ENCODE measurements at places on chromosomes 3 and 15.

- H3K27ac ChIP-seq: no peak overlapping the region
- H3K4me1 ChIP-seq: no peaks in the 10 kb centered on the region
- no peaks in the 10 kb centered on the region for H3K27me3 ChIP-seq
- no peak overlapping the region for H3K4me3 ChIP-seq
- DNase-seq: no peak
These were observed 89.3 kb upstream of the SLC24A5 start for GRCh38 chr15:48031466-48031865.

DNA sequence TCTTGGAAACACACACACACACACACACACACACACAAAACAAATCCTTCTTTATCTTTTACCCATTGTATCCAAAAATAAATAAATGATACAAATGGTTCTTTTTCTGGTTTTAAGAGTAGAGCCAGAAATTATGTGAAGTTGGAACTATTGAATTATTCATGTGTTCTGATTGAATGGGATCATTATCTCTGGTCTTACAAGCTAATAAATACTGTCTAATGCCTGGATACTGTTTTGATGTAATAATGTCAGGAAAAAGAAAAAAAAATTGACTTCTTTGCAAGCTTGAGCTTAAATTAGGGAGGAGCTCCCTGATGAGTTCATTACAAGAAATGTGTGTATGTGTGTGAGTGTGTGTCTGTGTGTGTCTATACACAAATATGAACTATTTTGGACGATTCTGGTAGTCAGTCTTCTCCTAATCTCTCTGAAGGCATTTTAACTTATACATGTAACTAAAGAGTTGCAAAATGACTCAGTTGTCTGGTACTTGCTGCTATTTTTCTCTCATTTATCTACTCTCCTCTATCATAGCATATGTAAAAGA, 507.2 kb upstream of the AGTR1 start:
- no peak for DNase-seq
- no peak overlapping the region for H3K27ac ChIP-seq
- H3K4me3 ChIP-seq: no peak overlapping the region
- H3K36me3 ChIP-seq: no peaks in the 10 kb centered on the region
- H3K27me3 ChIP-seq: no peaks in the 10 kb centered on the region
- H3K4me1 ChIP-seq: no peaks in the 10 kb centered on the region

- H3K27ac ChIP-seq: no peak overlapping the region
- DNase-seq: no peak
- H3K4me1 ChIP-seq: no peaks in the 10 kb centered on the region
- no peaks in the 10 kb centered on the region for H3K27me3 ChIP-seq
- H3K4me3 ChIP-seq: no peak overlapping the region
- peaks cover 25% of the 10 kb centered on the region for H3K36me3 ChIP-seq
These were observed 25.7 kb upstream of the GRAMD1C start for GRCh38 chr3:113812854-113813253.

- no peak overlapping the region for H3K27ac ChIP-seq
- H3K4me3 ChIP-seq: no peak overlapping the region
- no peak for DNase-seq
- no peaks in the 10 kb centered on the region for H3K27me3 ChIP-seq
- H3K36me3 ChIP-seq: no peaks in the 10 kb centered on the region
These were observed 174.2 kb upstream of the SLC2A2 start for GRCh38 chr3:171200750-171201088.

- peak; percentile 88 for DNase-seq
- H3K27me3 ChIP-seq: no peaks in the 10 kb centered on the region
- H3K27ac ChIP-seq: peak within 1 kb of the TSS; percentile 99
- no peaks in the 10 kb centered on the region for H3K36me3 ChIP-seq
These were observed at the start of gene MBNL1 for GRCh38 chr3:152268555-152269055. Gene MBNL1, plus strand, starts transcription at chr3:152268929. Its CDS starts 31,265 bp downstream, at chr3:152300194.

DNA sequence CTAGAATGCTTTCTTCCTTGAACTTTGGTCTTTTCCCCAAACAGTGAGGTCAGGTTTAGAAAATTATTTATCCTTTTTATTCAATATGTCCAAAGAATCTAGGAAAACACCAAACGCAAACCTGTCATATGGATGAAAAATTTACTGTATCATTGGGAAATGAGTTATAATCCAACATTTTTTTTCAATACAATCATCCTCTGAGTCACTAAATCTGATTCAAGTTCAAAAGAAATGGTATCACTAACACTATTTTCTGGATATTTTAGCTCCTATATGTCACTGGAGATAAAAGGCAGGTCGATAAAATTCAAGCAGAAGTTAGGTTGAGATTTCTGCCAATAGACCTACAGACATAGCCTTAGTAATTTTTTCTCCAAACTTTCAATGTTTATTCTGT, 591.6 kb upstream of the AGTR1 start:
- H3K4me3 ChIP-seq: no peak overlapping the region
- no peaks in the 10 kb centered on the region for H3K36me3 ChIP-seq
- no peaks in the 10 kb centered on the region for H3K4me1 ChIP-seq
- no peak overlapping the region for H3K27ac ChIP-seq
- H3K27me3 ChIP-seq: no peaks in the 10 kb centered on the region

GRCh38 chr15:96344706-96345559, 14.4 kb downstream of the NR2F2 start:
- DNase-seq: no peak
- H3K4me3 ChIP-seq: peak overlapping the region; percentile 45

GRCh38 chr3:8816106-8816505, 46.7 kb upstream of the OXTR start:
- no peak for DNase-seq
- H3K27ac ChIP-seq: no peak overlapping the region
- H3K4me3 ChIP-seq: no peak overlapping the region
- no peaks in the 10 kb centered on the region for H3K4me1 ChIP-seq
- H3K36me3 ChIP-seq: no peaks in the 10 kb centered on the region

DNA sequence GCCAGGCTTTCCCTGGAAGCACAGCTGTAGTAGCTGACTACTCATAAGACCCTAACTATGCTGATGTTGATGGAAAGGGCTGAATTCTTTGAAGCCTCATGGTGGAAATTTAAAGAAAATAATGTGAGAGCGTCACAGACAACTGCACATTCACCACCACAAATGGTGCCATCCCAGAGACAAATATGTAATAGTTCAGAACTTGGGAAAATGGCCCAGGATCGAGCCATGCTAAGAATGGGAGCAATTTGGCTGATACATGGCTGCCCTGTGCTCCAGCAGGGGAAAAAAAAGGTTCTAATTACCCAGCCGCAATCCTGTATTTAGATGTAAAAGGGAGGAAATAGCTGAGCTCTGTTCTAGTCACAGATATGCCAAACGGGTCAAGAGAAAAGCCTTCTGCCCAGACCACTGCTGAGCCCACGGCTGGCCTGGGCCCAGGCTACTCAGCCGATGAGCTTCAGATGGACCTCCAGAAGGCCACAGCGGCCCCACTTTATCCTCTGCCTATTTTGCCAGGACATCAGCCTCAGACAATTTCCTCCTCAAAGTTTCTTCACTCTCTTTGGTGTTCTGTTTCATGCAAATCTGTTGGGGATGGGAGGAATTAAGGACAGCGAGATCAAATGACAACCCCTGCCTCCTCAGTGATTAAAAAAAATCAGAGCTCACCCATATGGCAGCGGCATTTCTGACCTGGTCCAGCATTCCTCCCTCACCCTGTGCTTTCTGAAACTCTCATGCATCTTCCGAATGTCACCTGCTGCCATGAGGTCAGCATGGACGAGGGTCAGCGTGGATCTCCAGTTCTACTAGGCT, 54.5 kb upstream of the MEX3B start:
- H3K27me3 ChIP-seq: no peaks in the 10 kb centered on the region
- H3K27ac ChIP-seq: no peak overlapping the region
- no peak for DNase-seq
- no peaks in the 10 kb centered on the region for H3K36me3 ChIP-seq
- H3K4me1 ChIP-seq: no peaks in the 10 kb centered on the region

DNA sequence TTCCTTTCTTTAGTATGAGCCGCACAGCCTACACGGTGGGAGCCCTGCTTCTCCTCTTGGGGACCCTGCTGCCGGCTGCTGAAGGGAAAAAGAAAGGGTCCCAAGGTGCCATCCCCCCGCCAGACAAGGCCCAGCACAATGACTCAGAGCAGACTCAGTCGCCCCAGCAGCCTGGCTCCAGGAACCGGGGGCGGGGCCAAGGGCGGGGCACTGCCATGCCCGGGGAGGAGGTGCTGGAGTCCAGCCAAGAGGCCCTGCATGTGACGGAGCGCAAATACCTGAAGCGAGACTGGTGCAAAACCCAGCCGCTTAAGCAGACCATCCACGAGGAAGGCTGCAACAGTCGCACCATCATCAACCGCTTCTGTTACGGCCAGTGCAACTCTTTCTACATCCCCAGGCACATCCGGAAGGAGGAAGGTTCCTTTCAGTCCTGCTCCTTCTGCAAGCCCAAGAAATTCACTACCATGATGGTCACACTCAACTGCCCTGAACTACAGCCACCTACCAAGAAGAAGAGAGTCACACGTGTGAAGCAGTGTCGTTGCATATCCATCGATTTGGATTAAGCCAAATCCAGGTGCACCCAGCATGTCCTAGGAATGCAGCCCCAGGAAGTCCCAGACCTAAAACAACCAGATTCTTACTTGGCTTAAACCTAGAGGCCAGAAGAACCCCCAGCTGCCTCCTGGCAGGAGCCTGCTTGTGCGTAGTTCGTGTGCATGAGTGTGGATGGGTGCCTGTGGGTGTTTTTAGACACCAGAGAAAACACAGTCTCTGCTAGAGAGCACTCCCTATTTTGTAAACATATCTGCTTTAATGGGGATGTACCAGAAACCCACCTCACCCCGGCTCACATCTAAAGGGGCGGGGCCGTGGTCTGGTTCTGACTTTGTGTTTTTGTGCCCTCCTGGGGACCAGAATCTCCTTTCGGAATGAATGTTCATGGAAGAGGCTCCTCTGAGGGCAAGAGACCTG, 13.2 kb downstream of the GREM1 start:
- H3K36me3 ChIP-seq: no peaks in the 10 kb centered on the region
- no peak overlapping the region for H3K27ac ChIP-seq
- no peaks in the 10 kb centered on the region for H3K4me1 ChIP-seq
- no peaks in the 10 kb centered on the region for H3K27me3 ChIP-seq
- no peak for DNase-seq

- DNase-seq: no peak
- H3K4me1 ChIP-seq: no peaks in the 10 kb centered on the region
- H3K36me3 ChIP-seq: no peaks in the 10 kb centered on the region
These were observed 345.1 kb downstream of the IL5RA start for GRCh38 chr3:2765002-2765579.

- no peak overlapping the region for H3K27ac ChIP-seq
- no peaks in the 10 kb centered on the region for H3K27me3 ChIP-seq
- H3K36me3 ChIP-seq: no peaks in the 10 kb centered on the region
- H3K4me1 ChIP-seq: no peaks in the 10 kb centered on the region
These were observed 674.0 kb downstream of the ZBBX start for GRCh38 chr3:166706094-166706493.

DNA sequence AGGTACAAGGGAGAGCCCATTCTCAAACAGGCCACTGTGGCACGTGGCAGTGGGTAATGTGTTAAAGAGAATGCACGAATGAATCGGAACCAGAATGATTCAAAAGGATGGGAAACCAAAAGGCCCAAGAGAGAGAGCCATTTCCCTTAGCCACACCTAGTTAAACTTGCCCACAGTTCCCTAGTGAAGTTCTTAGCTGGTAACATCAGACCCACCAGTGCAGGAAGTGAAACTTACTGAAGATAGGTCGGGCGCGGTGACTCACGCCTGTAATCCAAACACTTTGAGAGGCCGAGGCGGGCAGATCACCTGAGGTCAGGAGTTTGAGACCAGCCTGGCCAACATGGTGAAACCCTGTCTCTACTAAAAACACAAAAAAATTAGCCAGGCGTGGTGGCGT, 97.1 kb downstream of the MEX3B start:
- H3K4me3 ChIP-seq: no peak overlapping the region
- no peaks in the 10 kb centered on the region for H3K36me3 ChIP-seq
- no peaks in the 10 kb centered on the region for H3K4me1 ChIP-seq
- no peak overlapping the region for H3K27ac ChIP-seq
- no peak for DNase-seq
- H3K27me3 ChIP-seq: no peaks in the 10 kb centered on the region

GRCh38 chr3:188832146-188832545, 339.6 kb upstream of the TPRG1 start:
- H3K27ac ChIP-seq: peak overlapping the region; percentile 32
- no peak overlapping the region for H3K4me3 ChIP-seq
- H3K27me3 ChIP-seq: no peaks in the 10 kb centered on the region
- H3K36me3 ChIP-seq: no peaks in the 10 kb centered on the region
- DNase-seq: no peak

GRCh38 chr3:156131241-156131640, 10.9 kb downstream of the KCNAB1 start:
- H3K4me3 ChIP-seq: no peak overlapping the region
- H3K27ac ChIP-seq: peak overlapping the region; percentile 25
- no peaks in the 10 kb centered on the region for H3K36me3 ChIP-seq

DNA sequence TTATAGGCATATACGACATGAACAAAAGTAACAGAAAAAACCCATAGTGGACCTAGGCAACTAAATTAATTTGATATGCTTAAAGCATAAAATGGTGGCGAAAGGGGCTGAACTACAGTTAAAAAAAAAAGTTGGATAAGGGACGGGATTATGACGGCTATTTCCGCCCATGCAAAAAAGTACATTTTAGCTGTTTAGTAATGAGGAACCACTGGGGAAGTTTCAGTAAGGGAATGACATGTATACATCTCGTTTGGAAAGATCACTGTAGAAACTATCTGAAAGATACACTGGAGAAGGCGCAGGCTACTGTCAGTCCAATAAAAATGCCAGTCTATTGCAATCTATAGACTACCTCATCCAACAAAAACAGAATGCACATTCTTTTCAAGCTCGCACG, 65.6 kb downstream of the ZNF148 start:
- no peak overlapping the region for H3K4me3 ChIP-seq
- DNase-seq: no peak
- peaks cover 4% of the 10 kb centered on the region for H3K36me3 ChIP-seq
- no peaks in the 10 kb centered on the region for H3K27me3 ChIP-seq

DNA sequence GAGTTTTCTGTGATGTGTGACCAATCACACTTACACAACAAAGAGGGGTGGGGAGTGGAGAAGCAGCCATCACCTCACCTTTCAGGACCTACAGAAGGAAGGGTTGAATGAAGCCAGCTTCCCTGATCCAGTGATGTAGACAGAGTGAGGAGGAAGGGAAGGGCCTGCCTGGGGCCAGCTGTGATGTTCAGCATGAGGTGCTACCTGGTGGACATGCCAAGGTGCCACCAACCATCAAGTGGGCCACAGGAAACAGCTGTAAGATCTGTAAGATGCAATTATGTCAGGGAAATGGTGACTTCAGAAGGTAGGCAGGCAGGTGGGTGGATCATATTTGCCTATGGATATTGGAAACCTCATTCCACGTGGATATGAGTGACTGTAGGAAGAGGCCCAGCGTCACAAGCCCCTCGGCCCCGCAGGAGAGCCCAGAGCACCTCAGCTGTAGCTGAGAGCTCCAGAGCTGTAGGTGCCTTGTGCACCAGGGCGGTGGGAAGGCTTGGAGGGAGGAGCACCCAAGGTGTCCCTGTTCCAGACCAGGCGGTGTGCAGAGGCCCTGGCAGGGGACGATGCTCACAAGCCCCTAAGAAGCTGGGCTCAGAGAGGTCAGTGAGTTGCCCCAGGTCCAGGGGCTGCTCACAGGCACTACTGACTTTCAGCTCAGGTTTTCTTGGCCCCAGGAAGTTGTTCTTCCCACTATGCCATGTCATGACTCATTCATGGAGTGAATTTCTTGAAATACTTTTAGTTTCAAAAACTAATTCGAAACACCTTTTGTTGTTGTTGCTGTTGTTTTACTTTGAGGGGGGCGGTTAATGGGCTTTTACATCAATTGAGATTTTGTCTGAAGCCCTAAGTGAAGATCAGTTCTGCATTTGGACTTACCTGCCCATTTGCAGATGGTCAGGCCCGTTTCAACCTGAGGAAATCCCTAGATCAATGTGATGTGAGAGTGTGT, 94.2 kb upstream of the ALDH1A3 start:
- H3K4me1 ChIP-seq: no peaks in the 10 kb centered on the region
- no peak overlapping the region for H3K27ac ChIP-seq
- no peaks in the 10 kb centered on the region for H3K27me3 ChIP-seq
- no peak overlapping the region for H3K4me3 ChIP-seq

All from right atrium auricular region (tissue), 2 donors.